ENCODE measurements at places on chromosomes 1 and 21. TPM values are rescaled to one million over a fixed set of nuclear protein-coding genes. Genes with fewer than 3 reads are reported as not detected.

GRCh38 chr1:88982055-88982454, 10.4 kb downstream of the KYAT3 start:
- DNase-seq: no peak

GRCh38 chr1:25780318-25781129, 19.5 kb upstream of the SELENON start:
- no peak for DNase-seq

GRCh38 chr1:10347109-10347508, 51.8 kb upstream of the PGD start:
- DNase-seq: no peak

DNA sequence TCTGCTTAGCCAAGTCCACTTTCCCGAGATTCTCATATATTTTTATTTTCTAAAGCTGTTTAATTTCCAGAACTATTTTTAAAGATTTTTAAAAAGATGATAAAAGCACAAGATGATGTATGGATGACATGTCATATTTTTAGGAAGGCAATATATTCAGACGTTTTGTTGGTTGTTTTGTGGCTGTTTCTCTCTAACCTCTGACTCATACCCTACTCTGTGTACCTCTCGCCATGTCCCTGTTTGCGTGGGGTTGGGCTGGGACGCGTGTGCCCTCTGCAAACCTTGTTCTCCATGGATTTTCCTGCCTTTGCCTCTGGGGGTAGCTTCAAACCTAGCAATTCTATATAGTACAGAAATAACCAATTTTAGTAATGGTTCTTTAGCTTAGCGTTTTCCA, 132.0 kb downstream of the GALNT2 start:
- DNase-seq: no peak

DNA sequence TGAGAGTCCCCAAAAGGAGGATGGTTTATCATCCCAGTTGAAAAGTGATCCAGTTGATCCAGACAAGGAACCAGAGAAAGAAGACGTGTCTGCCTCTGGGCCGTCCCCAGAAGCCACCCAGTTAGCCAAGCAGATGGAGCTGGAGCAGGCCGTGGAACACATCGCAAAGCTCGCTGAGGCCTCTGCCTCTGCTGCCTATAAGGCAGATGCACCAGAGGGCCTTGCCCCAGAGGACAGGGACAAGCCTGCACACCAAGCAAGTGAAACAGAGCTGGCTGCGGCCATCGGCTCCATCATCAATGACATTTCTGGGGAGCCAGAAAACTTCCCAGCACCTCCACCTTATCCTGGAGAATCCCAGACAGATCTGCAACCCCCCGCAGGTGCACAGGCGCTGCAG, 43.3 kb downstream of the ZBTB17 start:
- no peak for DNase-seq

DNA sequence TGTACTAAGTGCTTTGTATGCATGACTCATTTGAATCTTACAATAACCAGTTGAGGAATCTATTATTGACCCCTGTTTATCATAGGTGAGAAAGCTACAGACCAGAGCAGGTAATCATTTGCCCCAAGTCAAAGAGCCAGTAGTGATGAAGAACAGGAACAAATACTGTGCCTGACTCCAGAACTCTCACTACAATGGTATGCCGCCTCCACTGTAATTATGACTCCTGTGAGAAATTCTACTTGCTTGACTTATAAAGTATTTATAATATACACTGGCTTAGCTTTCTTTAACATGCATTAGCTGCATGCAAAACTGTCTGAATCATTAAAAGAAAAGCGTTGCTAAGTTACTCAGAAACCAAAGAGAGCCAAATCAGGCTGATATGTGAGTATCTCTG, 92.6 kb downstream of the ZNF281 start:
- DNase-seq: no peak

DNA sequence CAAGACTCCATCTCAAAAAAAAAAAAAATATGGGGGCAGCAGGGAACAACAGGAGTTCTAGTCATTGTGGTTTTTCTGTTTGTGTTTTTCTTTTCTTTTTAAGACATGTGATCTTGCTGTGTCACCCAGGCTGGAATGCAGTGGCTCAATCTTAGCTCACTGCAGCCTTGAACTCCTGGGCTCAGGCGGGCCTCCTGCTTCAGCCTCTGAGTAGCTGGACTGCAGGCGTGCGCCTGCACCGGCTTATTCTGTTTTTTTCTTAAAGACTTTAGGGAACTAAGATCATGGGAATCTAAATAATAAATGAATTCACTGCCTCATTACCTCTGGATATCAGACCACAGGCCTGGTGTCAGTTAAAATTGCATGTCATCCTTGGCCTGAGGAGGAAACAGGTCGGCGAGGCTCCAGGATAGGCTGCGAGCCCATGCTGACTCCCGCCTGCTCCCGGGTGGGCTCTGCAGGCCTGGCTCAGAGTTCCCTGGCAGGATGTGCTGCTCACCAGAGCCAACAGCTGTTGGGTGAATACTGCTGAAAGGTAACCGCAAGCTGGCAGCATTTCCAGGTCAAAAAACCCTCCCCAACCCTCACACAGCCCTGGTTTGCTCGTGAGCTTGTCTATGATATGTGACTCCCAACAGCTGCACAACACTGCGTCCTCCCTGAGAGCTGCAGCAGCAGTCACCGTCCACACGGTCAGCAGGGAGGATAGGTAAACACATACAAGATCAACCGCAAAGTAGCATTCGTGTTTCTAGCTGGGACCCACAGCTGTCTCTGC, 58.1 kb downstream of the SCCPDH start:
- peak; percentile 7 for DNase-seq

DNA sequence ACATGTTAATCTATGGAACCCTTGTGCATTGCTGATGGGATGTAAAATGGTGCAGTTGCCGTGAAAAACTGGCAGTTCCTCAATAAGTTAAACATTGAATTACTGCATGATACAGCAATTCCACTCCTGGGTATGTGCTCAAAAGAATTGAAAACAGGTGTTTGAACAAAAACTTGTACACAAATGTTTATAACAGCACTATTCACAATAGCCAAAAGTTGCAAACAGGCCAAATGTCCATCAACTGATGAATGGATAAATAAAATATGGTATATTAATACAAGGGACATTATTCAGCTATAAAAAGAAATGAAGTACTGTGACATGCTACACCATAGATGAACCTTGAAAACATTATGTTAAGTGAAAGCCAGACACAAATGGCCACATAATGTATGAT, 17.7 kb upstream of the SRSF10 start:
- DNase-seq: no peak

The AMIGO1 gene
- 0.27 TPM for total RNA-seq

The BNIPL gene
- total RNA-seq: 0.33 TPM

The SDCCAG8 gene
- total RNA-seq: 15.0 TPM

The TTLL7 gene
- 0.72 TPM for total RNA-seq
